Activated CD4-positive, alpha-beta T cell treated with anti-CD3 and anti-CD28 coated beads, Interleukin-2, amount 10 ng/mL, durations not matched to agents 24 days and 14 days (primary cell): ENCODE measurements at places on chromosomes 1 and 21.

- peak; percentile 82 for DNase-seq
These were observed at the start of gene G0S2 for GRCh38 chr1:209674957-209675564. Gene G0S2 (plus strand): TSS chr1:209675412. CDS start chr1:209675685, 273 bp downstream.

- DNase-seq, result no peak
These were observed 25.0 kb downstream of the MTARC1 start for GRCh38 chr1:220811695-220812094.

DNA sequence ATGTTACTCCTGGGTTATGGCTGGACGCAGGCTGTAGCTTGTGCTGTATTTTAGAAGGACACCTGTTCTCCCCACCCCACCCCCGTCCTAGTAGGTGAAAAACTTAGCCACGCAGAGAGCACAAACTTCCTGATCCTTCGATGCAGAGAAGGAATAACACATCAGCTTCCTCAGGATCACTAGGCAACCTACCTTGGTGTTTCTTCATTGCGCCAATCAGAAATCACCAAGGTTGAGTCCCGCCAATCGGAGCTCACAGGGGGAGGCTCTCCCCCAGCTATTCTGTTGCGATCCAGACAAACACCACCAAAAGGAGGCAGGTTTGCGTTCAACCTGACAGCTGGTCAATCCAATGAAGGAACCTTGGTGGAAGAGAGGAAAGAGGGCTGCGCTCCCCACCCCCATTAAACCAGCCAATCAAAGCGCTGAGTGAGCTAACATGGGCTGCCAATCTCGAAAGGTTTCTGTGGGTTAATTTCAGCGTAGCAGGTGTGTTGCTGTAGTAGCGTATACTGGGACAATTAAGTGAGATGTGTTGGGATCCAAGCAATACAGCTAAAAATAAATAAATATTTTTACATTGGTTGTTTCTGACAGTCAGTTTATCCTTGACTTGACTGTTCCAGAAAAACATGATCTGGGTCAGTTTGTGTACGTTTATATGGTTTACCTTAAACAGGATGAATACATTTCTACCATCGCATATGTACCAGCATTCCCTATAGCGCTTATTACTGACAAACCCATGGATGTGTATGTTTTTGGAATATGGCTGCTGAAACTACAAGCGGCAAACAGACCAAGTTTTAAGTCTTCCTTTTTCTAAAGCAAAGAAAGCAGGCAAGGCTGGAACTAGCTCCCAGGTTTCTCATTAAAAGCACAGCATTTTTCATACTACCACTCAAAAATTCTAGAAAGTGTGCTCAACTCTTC lies at the start of gene GOLPH3L:
GOLPH3L (minus strand) TSS at position 160 of the 933 bp plus-strand sequence. CDS start 2,316 bp downstream, outside the sequence.
- DNase-seq, result peak; percentile 97

DNA sequence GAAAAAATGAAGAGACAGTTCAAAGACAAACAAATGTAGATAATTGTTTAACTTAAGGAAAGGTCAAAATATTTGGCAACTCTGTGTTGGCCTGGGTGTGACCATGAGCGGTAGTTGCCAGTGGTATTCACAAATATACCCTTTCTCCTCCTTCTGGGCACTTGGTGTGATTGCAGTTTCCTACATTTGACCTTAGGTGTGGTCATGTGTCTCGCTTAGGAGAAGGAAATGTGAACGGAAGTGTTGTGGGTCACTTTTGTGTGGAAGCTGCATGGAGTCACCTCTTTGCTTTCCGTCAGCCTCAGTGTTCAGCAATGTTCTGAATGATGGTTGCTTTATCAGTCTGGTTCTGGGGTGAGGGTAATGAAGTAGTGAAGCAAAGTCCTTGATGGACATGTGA lies 3.4 kb upstream of the PCSK9 start:
- DNase-seq, result no peak

GRCh38 chr21:26946744-26947446 lies 20.0 kb downstream of the ADAMTS5 start:
- DNase-seq, result no peak

DNA sequence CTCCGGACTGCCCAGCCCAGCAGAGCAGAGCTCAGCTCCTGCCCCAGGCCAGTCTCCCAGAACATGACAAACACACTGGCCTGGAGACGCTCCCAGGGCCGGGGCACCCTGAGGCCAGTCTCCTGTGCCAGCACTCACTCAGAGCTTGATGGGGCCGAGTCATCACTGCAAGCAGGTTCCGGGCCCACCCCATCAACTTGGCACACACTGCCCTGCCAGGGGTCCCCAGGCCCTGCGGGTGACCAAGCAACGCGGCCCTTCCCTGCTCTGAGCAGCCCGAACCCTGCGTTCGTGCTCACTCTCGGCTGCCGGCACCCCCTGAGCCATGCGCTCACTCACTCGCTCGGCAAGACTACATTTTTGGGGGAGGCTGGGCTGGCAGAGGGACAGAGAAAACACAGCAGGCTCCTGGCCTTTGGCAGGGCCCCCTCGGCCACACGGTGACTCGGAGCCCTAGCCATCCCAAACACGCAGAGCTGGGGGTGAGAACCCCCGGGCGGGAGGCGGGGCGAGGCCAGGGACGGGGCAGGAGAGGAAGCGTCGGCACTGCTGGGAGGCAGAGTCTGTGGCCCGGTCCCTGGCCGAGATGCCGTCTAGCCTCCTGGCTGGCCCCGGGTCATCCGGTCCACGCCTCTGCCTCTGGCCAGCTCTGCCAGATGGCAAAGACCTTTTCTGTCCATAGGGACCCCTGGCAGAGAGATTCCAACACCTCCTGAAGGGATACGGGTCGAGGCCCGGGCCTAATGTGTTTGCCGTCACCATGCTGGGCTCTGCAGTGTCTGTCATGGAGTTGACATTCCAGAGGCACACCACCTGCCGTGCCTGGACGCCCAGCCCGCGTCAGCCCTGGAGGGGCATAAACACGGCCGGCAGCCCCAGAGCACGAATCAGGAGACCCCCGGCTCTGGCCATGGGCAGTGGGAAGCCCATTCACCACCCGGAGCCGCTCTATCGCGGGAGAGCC lies 68.0 kb downstream of the MEGF6 start:
- no peak for DNase-seq

- DNase-seq, result no peak
These were observed 27.0 kb downstream of the RUNX3 start for GRCh38 chr1:24903011-24903461.

- peak; percentile 62 for DNase-seq
These were observed 477 bp downstream of the SNAP47 start for GRCh38 chr1:227735539-227736285.

- no peak for DNase-seq
These were observed at the start of gene SPRR2A for GRCh38 chr1:153057375-153057774. Gene SPRR2A (minus strand): TSS chr1:153057512. CDS start chr1:153056735, 777 bp downstream.

DNA sequence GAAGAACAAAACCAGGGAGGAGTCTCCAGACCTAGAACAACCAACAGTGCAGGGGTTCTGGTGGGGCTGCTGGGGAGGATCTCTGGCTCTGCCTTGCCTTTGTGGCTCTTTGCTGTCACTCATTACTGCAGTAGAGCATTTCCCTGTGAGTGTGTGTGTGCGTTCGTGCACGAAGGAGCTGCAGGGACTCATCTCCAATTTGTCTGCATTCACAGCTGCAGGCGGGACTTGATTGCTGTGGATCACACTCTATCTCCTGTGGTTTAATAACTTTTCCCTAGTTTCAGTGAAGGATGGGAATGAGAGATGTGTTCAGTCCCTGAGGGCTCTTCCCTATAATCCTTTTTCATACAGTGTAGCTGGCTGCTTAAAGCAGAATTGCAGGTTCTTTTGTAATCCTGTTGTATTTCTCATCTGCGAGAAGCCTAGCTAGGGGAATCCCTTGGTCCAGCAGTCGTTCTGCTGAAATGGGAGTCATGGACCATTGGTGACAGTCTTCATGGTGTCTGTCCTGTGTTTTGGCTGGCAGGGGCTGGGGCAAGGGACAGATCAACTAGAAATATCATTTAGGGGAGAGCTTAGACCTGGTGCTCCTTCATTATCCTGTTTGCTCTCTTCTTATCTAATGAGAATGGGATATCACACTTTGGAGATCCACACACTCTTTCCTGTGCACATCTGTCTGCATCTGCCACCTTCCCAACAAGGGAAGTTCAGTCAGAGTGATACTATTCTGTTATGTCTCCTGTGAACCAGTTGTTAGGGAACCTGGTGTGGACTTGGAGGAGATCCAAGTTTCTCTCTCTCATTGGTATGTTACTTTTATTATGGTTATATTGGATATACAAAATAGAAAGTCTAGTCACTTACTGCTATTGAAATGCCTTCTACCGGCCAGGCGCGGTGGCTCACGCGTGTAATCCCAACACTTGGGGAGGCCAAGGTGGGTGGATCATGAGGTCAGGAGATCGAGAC lies 3.0 kb downstream of the PCP4L1 start:
- no peak for DNase-seq

- no peak for DNase-seq
These were observed 8.3 kb upstream of the CFAP45 start for GRCh38 chr1:159908031-159908940.

- DNase-seq, result no peak
These were observed 10.6 kb upstream of the SUMO3 start for GRCh38 chr21:44828362-44829056.

DNA sequence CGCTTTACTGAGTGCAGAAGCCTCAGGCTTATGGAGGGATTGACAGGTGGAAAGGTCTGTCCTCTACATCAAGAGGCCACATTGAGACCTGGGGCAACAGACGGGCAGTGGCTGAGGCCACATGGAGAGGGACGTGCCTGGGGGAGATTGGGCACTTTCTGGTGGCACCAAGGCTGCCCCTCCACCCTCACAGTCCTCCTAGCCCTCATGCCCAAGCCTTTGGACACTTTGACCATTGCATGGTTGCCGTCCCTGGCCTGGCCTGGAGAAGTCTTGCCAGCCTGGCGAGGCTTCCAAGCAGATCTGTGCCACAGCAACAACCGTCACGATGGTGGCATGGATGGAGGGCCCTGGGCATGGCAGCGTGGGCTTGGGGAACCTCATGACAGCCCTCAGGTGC lies 192.1 kb upstream of the VAMP3 start:
- no peak for DNase-seq

GRCh38 chr1:220380885-220381284 lies 108.6 kb upstream of the RAB3GAP2 start:
- no peak for DNase-seq

DNA sequence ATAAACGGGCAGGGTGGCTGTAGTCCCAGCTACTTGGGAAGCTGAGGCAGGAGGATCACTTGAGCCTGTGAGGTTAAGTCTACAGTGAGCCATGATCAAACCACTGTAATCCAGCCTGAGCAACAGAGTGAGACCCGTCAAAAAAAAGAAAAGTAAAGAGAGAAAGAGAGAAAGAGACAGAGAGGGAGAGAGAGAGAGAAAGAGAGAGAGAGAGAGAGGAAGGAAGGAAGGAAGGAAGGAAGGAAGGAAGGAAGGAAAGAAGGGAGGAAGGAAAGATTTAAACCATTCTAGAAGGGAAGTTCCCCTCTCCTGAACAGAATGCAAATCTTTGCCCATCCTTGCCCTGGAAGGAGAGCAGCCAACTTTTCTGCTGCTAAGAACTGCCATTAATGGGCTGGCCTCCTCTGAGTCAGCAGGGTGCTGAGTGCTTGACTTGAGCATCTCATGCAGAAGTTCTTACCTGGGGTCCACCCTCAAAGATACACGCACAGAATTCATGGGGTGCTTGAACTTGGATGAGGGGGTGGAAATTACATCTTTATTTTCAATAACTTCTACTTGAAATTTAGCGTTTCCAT lies 24.5 kb upstream of the TARDBP start:
- no peak for DNase-seq

DNA sequence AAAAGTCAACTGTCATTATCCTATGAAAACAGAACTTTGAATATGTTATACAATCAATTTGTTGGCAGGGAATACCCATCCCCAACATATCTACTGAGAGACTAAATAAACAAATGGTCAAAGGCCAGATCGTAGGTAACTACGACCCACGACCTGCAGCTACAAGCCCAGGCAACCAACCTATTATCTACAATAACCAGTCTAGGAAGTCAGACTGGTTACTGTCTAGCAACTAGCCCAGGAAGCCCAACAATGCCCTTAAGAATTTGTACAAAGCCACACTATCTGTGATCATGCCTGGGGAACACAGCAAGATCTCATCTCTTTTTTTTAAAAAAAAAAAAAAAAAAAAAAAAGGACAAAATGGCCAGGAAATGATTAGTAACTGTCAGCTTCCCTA lies 58.7 kb downstream of the SMYD3 start:
- DNase-seq, result no peak

- DNase-seq, result no peak
These were observed 18.5 kb upstream of the RAB4A start for GRCh38 chr1:229252228-229252984.

DNA sequence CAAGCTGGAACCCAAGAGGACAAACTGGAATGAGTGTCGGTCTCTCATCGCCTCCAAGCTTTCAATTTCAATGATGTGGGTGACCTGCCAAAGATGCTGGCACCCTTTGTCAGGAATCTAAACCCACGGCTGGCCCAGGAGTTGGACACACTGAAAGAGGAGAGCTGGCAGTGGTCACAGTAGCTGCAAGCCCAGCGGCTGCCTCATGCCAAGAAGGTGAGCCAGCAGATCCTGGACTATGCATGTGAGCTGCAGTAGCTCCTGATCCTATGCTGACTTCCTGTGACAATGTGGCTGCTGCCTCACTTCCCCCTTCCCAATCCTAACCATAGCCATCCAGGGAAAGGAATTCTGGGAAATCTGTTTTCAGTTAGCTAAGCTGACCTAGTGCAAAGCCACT lies 117.0 kb upstream of the VAV3 start:
- DNase-seq, result no peak

GRCh38 chr1:38727684-38728584 lies 131.6 kb downstream of the RRAGC start:
- no peak for DNase-seq

DNA sequence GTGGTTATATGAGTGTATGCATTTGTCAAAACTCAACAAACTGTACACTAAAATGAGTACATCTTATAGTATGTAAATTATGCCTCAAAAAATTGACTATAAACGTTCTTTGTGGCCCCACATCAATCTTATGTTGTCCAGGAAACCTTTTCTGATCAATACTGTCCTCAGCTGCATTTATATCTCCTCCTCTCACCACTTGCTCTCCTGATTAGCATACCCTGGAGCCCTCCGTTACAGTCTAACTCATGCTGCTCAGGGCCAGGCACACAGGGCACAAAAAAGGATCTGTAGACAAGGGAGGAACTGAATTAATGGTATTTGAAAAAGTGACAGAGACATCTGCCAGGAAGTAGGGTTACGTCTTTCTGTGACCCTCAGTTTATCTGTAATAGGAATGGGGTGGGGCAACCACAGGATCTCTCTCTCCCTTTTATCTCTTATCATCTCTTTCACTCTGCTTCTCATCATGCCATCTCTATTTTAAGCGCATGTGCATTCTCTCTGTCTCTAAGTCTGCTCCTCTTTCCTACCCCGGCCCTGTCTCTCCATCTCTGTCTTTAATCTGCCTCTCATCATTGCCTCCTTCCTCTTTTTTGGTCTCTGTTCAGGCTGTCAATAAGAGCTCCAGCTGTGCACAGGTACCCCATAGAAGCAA lies 7.0 kb upstream of the TAL1 start:
- DNase-seq, result no peak

GRCh38 chr1:53688381-53689102 lies 50.4 kb downstream of the GLIS1 start:
- no peak for DNase-seq

DNA sequence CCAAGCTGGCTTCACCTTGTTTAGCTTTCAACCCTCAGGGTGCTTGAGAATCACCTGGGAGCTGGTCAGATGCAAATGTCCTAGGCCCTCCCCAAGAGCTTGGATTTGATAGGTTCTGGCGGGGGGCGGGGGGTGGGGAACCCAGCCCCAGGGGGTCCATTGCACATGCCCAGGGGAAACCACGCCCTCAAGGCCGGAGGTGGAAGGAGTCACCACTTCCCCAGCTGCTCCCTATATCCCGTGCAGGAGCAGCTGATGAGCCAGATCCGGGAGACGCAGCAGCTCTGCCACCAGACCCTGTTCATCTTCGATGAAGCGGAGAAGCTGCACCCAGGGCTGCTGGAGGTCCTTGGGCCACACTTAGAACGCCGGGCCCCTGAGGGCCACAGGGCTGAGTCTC lies 5.8 kb downstream of the TOR3A start:
- no peak for DNase-seq
